ENCODE measurements at places on chromosomes 13 and 19. TPM values are rescaled to one million over a fixed set of nuclear protein-coding genes. Genes with fewer than 3 reads are reported as not detected.
A peak's percentile ranks its signal among the peaks of the same experiment; 100 is the strongest.

DNA sequence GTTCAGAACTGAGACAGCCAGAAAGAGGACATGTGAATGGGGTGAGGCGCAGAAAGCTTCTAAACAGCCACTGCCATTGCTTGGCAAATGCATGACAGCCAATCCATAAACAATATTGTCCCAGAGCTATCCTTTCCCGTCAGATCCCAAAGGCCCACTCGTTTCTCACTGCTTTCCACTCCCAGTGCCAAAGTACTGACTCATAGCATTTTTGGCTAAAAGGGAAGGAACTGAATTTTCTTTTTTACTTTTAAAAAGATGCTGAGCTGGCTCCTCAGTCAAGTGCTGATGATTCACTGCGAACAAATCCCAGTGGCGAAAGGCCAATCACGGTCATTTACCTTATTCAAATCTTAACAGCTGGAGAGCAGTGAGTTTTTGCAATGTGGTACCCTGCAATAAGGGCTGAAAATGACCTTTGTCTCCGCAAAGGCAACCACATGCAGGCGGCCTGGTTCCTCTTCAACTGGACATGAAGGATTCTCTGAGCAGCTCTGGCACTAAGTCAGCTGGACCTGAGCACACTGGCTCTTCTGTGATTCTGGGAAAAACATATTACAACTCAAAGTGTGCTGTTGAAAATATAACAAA is 151.7 kb downstream of the DCLK1 start:
- peak; percentile 60 for DNase-seq

DNA sequence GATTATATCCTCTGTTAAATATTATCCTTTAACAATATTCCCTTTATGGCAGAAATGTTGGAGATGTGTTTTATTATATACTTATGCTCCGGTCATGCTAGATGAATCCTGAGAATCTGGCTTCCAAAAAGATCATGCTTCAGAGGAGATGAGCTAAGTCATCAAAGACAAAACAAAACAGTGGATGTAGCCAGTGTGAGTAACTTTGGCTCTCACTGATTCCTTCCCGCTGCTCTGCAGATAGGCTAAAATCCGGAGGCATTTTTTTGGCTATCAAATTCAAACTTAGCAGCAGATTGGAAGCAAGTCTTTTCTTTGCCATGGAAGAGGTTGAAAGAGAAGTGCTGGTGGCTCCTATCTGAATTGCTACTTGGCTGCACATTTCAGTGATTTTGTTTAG is 295.9 kb downstream of the GPC6 start:
- no peak for DNase-seq

GRCh38 chr13:98576200-98576945 is 534 bp downstream of the STK24 start:
- no peak for DNase-seq

- DNase-seq: no peak
Measured at GRCh38 chr19:35037716-35038622, 3.6 kb upstream of the HPN start.

DNA sequence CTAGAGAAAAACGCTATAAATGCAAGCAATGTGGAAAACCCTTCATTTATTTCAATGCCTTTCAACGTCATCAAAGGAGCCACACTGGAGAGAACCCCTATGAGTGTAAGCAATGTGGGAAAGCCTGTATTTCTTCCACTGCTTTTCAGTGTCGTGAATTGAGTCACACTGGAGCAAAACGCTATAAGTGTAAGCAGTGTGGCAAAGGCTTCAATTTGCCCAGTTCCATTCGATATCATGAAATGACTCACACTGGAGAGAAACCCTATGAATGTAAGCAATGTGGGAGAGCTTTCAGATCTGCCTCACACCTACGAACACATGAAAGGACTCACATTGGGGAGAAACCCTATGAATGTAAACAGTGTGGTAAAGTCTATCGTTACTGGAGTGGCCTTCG is 27.4 kb downstream of the ZNF20 start:
- no peak for DNase-seq

KCNJ14 gene
- 0.20 TPM for polyA plus RNA-seq

DNA sequence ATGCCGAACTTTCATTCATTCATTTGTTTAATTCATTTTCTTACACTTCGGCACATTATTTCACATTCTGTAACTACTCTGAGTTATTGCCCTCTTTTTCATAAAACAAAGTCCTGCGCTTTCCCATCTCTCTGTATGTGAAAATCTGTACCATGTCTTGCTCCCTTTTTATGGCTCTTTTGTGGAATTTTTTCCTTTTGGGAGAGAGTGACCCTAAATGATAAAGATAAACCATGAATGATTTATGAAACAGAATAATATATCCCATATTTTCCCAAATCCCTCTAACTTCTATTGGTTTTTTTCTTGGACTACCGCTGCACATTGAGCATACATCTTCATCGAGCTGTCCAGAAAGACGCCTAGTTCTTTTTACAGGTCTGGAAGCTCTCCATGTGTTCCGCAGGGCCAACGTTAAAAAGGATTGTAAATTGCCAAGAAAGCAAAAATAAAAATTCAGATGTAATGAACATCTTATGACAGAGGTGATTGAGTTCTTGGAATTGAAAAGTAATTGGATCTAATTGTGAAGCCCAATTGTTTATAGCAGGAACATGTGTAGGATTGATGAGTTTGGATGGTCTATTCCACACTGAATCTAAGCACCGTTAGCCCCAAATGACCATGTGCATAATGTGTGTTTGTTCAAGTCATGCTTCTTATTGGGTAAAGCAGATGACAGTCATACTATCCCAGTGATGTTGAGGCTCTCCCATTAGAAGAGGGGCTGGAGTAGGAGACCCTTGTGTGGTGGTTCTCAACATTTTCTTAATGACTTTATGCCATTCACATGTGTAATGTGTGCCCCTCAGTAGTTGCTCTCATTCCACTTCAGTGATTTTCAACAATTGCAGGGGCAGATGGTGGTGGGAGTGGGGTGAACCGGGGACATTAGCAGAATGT is 378.9 kb downstream of the DLEU7 start:
- DNase-seq: no peak

PDE4C gene
- 0.46 TPM for polyA plus RNA-seq

IL11 gene
- polyA plus RNA-seq: 14.8 TPM

DNA sequence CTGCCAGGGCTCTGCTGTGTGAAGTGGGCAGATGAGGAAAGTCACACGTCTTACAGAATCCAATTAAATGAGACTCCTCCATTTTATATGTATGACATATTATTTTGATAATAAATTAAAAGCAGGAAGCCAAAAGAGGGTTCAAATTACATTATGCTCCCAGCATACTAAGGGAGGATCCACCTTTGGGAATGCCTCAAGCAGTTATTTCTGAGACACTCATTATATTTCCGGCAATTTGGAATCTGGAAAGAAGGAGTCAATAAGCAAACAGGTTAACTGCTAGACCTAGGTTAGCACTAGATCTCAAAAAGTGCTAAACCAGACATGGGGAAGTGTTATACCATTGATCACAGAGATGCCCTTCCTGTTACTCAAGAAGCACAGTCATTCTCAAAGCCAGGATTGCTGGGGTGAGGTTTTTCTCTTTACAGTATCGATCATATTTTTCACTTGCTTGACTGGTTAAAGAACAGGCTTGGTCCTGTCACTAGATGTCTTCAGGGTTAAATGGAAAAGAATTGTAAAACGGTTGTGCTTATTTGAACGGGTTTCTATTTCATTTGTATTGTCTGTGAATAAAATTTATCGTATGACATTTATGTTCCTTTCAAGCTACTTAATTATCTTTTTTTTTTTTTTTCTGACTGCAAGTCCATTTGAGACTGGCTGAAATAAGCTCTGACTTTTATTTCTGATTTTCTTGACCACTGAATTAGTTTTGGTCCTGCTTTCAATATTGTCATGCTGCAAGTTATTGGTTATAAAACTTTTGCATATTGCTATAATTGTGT is 523.2 kb downstream of the KLF12 start:
- DNase-seq: no peak

DNA sequence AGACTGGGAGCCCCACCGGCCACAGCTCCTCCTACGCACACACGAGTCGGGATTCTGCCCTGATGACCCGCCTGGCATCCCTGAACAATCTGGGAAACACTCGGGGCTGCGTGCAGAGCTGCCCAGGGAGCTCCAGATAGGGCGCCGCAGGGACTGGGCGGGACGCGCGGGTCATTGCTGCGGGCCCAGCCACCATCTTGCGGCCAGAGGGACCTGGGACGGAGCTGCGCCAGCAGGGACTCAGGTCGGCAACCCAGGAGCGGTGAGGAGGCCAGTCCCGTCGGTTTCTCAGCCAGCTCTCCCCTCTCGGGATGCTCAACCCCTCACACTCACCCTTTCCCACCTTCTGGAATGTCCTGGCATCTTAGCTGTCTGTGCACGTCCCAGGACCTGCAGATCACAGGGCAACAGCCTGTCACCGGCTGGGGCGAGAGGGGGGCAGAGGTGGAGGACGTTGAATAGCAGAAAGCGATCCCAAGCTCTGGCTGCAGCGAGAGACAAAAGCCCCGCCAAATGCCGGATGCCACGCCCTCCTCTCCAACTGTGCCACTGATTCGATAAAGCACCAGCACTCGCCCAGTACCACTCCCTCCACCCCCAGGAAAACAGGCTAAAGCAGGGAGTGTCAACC is 20.4 kb upstream of the ZNF91 start:
- no peak for DNase-seq

TPTE2 gene
- not detected for polyA plus RNA-seq

GRCh38 chr13:23087880-23088279 is 92.9 kb upstream of the SGCG start:
- no peak for DNase-seq

ATXN8OS gene
- not detected for polyA plus RNA-seq

ANKLE1 gene
- 0.33 TPM for polyA plus RNA-seq

GRCh38 chr13:41327994-41328790 is 17.1 kb downstream of the NAA16 start:
- DNase-seq: no peak

DNA sequence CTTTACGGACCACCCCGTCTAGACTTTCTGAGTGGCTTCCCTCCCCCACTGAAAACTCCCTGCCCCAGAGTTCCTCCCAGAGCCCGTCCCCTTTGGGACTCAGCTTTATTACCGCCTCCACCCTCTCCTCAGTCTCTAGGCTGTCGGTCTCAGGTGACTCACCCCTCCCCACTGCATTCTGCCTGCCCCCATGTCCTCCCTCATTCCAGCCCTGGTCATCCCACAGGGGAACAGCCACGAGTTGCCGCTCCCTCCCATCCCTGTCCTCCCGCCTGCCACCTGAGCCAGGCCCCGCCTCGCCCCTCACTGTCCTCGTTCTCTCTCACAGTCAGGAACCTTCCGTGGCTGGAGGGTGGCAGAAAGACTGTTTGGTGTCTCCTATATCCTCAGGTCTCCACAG is 57.3 kb downstream of the SMARCA4 start:
- no peak for DNase-seq

CYP4F2 gene
- polyA plus RNA-seq: not detected

- DNase-seq: peak; percentile 15
Measured at GRCh38 chr13:46831588-46832194, 34.7 kb upstream of the ESD start.

WDR62 gene
- polyA plus RNA-seq: 1.2 TPM

DNA sequence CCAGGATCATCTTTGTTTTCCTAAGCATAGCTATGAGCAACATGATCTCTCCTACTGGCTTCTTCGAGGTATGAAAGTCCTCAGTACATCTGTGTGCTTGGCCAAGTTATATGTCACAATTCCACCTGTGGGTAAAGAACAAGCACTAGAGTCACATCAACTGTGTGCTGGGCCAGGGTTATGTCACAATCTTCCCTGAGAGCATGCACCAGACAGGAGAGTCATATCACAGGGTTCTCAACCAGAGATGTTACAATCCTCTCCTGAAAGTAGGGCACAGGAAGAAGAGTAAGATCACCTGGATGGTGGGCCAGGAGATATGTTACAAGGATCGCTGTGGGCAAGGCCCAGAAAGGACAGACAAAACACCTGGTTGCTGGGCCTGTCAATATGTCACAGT is 143.7 kb downstream of the ZNF675 start:
- no peak for DNase-seq

GRCh38 chr13:38981096-38981495 is 9.5 kb downstream of the STOML3 start:
- no peak for DNase-seq

- no peak for DNase-seq
Measured at GRCh38 chr13:41751277-41751676, 209.6 kb downstream of the VWA8 start.

CTU1 gene
- 1.7 TPM for polyA plus RNA-seq
